Parietal lobe (tissue), 2 donors: ENCODE measurements at places on chromosomes 16 and 17. TPM values are rescaled to one million over a fixed set of nuclear protein-coding genes. Genes with fewer than 3 reads are reported as not detected.

The CLEC19A gene
- total RNA-seq, result 0.31 TPM

The PYY gene
- not detected for total RNA-seq

The TMEM238L gene
- not detected for total RNA-seq

The CES1 gene
- 0.63 TPM for total RNA-seq

The TUFM gene
- total RNA-seq, result 54.5 TPM

The TBC1D26 gene
- 4.4 TPM for total RNA-seq

The SSTR5 gene
- not detected for total RNA-seq

The NDRG4 gene
- 304 TPM for total RNA-seq

The CHST6 gene
- 0.94 TPM for total RNA-seq

The TCAP gene
- total RNA-seq, result 2.5 TPM

The RBFOX1 gene
- total RNA-seq, result 198 TPM

The MPV17L gene
- total RNA-seq, result 11.3 TPM

The HCRT gene
- not detected for total RNA-seq

The FBXL16 gene
- total RNA-seq, result 10.6 TPM

The KRTAP4-11 gene
- not detected for total RNA-seq

The PTX4 gene
- not detected for total RNA-seq

The ZACN gene
- not detected for total RNA-seq

The WFIKKN1 gene
- 1.3 TPM for total RNA-seq

The AANAT gene
- total RNA-seq, result not detected

The ARL4D gene
- 43.8 TPM for total RNA-seq

The CNGB1 gene
- not detected for total RNA-seq

The NACA2 gene
- total RNA-seq, result not detected

The DRC3 gene
- total RNA-seq, result 5.0 TPM

The IGSF6 gene
- total RNA-seq, result 1.6 TPM

The PIRT gene
- 0.63 TPM for total RNA-seq

The SOST gene
- not detected for total RNA-seq

The OR3A2 gene
- total RNA-seq, result 1.3 TPM

The PDILT gene
- not detected for total RNA-seq

The BAIAP3 gene
- 9.1 TPM for total RNA-seq

The TIGD7 gene
- 24.1 TPM for total RNA-seq

The VKORC1 gene
- total RNA-seq, result 39.4 TPM

The HIC1 gene
- 3.1 TPM for total RNA-seq

The SPATA22 gene
- 1.3 TPM for total RNA-seq

The DNAH2 gene
- 2.2 TPM for total RNA-seq

The SP2 gene
- 1.3 TPM for total RNA-seq

The OTOP3 gene
- not detected for total RNA-seq

The C16orf74 gene
- 1.9 TPM for total RNA-seq

The CALB2 gene
- total RNA-seq, result 17.8 TPM

The CRYBA1 gene
- not detected for total RNA-seq

The ARHGDIA gene
- 57.6 TPM for total RNA-seq

The LPO gene
- not detected for total RNA-seq

The RNF227 gene
- 7.5 TPM for total RNA-seq

The ST6GALNAC1 gene
- 3.1 TPM for total RNA-seq

The OR1A1 gene
- total RNA-seq, result not detected

The TBC1D3G gene
- not detected for total RNA-seq

The AP2B1 gene
- total RNA-seq, result 190 TPM

The FAM83G gene
- 0.31 TPM for total RNA-seq

The KRT34 gene
- 0.94 TPM for total RNA-seq

The SEC14L5 gene
- 0.94 TPM for total RNA-seq

The PNMT gene
- 4.1 TPM for total RNA-seq

The BIRC5 gene
- total RNA-seq, result 6.6 TPM

The ARL2BP gene
- 61.7 TPM for total RNA-seq

The SPN gene
- under 0.01 TPM for total RNA-seq
